ENCODE measurements at places on chromosomes 2 and 18.

DNA sequence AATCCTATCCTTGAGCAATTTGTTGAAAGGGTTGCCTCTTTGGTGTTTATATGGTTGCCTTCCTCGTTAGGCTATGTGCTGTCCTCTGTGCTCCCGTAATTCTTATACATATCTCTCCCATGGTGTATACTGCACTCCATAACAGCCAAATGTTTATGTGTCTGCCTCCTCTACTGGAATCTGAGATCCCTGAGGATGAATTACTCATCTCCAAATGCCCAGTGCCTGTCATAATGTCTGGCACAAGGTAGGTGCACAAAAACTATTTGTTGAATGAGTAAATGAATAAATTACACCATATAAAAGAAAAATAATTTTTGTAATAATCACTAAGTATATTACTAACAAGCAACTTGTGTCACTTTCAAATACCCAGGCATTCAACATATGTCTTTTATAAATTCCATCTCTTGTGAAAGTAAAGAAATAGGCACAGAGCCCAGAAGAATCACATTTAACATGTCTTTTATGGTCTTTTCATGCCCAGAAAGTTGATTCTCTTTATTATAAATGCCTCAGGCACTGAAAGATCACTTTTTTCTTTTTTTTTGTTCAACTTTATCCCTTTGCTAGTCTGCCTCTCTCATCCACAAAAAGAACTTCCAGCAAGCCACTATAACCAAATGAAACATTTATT, 164.9 kb downstream of the CCDC148 start:
- no peak for DNase-seq

GRCh38 chr2:173221937-173222594, 132.6 kb upstream of the CDCA7 start:
- DNase-seq = no peak

DNA sequence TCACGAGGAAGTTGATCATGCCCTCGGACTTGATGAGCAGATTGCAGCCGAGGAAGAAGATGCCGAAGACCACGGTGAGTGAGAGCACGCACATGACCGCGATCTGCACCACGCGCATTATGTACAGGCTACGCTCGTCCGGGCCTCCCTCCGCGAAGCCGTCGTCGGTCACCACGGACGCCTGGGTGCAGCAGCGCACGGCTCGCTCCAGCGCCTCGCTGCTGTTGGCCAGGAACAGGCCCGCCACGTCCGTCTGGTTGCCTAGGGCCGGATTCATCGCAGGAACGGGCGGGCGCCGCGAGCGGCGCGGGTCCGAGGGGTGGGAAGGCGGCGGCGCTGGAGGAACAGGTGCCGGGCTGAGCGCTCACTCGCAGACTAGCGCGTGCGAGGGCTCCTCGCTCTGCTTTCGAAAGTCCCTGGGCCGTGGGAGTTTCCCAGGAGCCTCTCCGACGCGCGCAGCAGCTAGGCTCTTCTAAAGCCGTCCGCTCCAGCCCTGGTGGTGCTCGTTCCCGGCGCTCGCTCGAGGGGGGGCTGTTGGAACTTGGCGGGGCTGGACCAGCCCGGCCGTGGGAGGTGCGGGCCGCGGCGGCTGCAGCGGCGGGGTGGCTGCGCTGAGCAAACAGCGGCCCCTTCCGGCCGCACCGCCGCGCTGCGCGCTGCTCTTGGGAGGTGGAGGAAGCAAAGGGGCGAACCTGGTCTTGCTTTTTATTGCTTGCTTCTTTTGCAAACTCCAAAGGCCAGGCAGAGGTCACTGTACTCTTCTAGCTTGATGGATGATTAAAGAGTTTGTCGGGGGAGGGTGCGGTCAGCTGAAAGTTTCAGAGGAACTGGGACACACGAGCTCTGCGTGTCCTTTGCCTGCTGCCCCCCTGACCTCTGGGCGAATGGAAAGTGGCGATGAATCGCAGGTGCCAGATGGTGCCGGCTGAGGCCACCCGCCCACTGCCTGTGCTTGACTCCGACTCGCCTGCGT, at the start of gene RPRM:
RPRM (minus strand) TSS at position 474 of the 973 bp plus-strand sequence; CDS start at position 277, 197 bp downstream.
- DNase-seq = peak; percentile 89

GRCh38 chr18:75256376-75256775, 45.8 kb downstream of the TSHZ1 start:
- peak; percentile 33 for DNase-seq

DNA sequence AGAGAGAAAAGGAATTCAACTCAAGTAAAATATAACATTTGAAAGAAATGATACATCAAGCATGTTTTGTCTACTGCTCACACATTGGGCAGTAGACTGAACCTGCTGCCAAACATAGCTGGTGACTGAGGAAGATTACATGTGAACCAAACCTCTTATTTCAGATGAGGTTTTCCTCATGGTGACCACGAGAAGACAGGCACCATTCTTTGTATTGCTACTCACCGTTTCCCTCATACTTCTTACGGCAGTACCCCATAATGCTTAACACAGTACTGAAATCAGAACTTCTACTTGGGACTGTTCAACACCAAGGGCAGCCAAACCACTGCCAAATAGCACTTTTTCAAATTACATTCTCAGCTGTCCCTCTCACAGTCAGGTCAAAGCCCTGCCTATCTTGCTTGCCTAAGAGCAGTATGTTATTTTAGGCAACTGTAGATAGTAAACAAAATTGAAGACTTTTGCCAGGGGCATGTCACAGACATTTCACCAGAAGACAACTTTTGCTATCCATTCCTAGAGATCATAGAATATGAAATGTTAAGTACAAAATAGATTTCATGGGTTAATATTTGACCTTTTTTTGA, 167.1 kb upstream of the DOK6 start:
- DNase-seq = no peak

- no peak for DNase-seq
Measured at GRCh38 chr2:31213601-31214443, 3.5 kb downstream of the CAPN14 start.

GRCh38 chr2:55929476-55929875, 5.9 kb upstream of the EFEMP1 start:
- DNase-seq = no peak

- no peak for DNase-seq
Measured at GRCh38 chr2:159648643-159649042, 32.3 kb upstream of the BAZ2B start.

DNA sequence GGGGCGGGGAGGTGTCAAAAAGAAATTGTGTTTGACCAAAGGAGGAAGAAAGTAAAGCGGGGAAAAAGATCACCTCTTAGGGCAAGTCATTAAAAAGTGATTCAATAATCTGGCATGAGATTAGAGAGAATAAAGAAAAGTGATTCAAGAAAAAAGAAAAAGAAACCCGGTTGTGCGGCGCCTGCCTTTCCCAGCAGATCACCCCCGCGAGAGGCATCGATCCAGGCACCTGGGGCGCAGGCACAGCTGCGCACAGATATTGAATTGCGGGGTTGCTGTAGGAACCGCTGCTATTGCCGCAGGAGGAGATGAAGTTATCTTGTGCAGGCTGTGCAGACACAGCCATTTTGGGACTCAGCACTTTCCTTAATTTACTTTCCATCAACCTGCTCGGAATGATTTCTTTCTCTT, 71.2 kb downstream of the PLB1 start:
- peak; percentile 35 for DNase-seq

GRCh38 chr18:9322744-9323143, 11.8 kb upstream of the TWSG1 start:
- DNase-seq = no peak

DNA sequence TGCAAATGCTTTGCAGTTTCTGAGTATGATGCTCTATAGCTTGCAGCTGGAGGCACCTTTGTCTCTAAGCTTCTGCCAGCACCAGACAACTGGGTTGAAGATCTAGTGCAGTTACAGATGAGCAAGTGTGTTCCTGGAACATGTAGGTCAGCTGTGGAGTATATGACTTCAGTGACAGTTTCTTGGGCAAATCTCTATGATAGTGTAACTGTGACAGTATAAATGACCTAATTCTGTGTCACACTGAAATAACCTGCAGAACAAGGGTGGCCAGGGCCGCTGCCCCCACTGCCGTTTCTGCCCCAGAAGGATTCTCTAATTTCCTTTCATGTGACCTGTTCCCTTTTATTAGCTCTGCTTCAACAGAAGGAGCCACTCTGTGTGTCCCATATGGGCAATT, 145.3 kb upstream of the DAPL1 start:
- DNase-seq = no peak

Data from AG08396 (cell line).